ENCODE measurements at places on chromosomes 4 and X.

GRCh38 chrX:150704030-150704613, 10.9 kb downstream of the MTMR1 start:
- DNase-seq = no peak

- no peak for DNase-seq
These were observed 73.1 kb downstream of the CXXC4 start for GRCh38 chr4:104421566-104421965.

DNA sequence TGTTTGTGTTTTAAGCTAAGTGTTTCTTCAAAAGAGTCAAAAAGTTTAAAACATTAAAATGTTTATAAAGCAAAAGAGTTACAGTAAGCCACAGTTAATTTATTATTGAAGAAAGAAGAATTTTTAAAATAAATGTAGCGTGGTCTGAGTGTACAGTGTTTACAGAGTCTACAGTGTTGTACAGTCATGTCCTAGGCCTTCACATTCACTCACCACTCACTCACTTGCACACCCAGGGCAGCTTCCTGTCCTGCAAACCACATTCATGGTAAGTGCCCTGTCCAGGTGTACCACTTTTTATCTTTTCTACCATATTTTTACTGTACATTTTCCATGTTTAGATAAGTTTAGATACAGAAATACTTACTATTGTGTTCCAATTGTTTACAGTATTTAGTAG, 239.7 kb upstream of the AGA start:
- DNase-seq = no peak

- DNase-seq = no peak
These were observed 38.0 kb upstream of the LNX1 start for GRCh38 chr4:53629296-53629695.
